LHCN-M2 (cell line): ENCODE measurements at places on chromosomes 1 and 21. TPM values are rescaled to one million over a fixed set of nuclear protein-coding genes. Genes with fewer than 3 reads are reported as not detected.

The AHCYL1 gene
- 28.0 and 33.0 TPM in 2 replicates for total RNA-seq

The LCK gene
- total RNA-seq = not detected in 2 replicates

The MATN1 gene
- 0.06 and 0.32 TPM in 2 replicates for total RNA-seq

The BTBD8 gene
- total RNA-seq = 2.7 and 3.4 TPM in 2 replicates

The RAB7B gene
- 3.4 and 3.9 TPM in 2 replicates for total RNA-seq

The FCER1G gene
- 0.86 and 1.2 TPM in 2 replicates for total RNA-seq

The ATP1A4 gene
- total RNA-seq = not detected in 2 replicates

The TCP10L gene
- total RNA-seq = not detected in 2 replicates

The SPRR2A gene
- total RNA-seq = not detected in 2 replicates

The DDX59 gene
- 15.8 and 21.2 TPM in 2 replicates for total RNA-seq

The CELA2B gene
- not detected in 2 replicates for total RNA-seq

The PTAFR gene
- total RNA-seq = under 0.01 TPM in 1 of 2 replicates, not detected in the other

The NPHS2 gene
- not detected in 2 replicates for total RNA-seq

The FLVCR1 gene
- 4.5 and 6.0 TPM in 2 replicates for total RNA-seq

The CRP gene
- total RNA-seq = not detected in 2 replicates

The IGSF21 gene
- not detected in 2 replicates for total RNA-seq
